ENCODE measurements at places on chromosomes 13 and 19.

DNA sequence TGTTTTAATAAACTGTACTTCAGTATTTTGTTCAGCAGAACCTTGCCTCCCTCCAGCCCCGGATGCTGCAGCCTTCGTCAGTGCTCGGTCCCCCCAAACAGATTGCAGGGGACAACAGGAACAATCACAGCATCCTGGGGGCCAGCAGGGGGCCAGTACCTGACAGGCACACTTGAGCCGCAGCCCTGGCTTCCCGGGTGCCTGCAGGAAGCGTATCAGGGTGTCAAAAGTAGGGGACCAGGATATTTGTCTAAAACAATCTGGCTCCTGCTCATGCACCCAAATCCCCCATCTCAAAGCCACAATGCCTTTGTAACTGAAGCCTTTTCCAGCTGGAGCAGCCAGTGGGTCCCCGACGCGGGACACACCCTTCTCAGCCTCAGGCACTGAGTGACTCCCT is 167.5 kb upstream of the TSHZ3 start:
- no peak for DNase-seq

DNA sequence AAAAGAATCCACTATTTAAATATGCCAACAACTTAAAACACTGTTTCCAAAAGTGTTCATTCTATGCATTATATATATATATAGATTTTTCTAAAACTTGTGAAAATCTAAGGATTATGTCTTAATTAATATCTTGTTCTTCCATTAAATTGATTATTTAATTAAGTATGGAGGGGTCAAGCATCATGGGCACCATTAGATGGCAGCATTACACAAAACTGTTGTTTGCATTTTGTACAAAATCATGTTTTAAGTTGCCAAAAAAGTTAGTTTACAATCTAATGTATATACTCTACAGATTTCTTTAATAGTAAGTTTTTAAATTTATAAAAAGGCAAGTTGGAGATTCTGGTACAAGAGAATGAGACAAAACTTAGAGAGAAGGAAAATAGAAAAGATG is 213.2 kb upstream of the EDNRB start:
- no peak for DNase-seq

DNA sequence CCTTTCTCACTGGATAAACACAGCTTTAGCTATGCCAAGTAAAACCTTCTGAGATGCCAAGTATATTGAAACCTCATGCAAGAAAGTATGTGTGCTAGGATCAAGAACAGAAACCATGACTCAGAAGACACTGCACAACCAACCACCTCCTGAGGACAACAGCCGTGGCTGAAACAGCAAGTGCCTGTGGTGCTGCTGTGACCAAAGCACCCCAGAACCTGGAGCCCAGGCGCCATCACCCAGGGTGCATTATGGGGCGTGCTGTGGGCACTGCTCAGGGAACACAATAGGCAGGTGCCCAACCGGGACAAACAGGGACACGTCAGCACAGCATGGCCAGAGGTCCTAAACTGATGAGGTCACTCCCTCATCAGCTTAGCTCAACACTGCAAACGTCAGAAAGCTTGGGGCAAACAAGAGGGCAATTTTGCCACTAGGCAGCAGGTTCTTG is 101.3 kb upstream of the SLC15A1 start:
- DNase-seq: no peak

GRCh38 chr13:75581874-75582640 is 32.5 kb downstream of the UCHL3 start:
- no peak for DNase-seq

GRCh38 chr13:100396776-100397175 is 191.8 kb downstream of the GGACT start:
- no peak for DNase-seq

DNA sequence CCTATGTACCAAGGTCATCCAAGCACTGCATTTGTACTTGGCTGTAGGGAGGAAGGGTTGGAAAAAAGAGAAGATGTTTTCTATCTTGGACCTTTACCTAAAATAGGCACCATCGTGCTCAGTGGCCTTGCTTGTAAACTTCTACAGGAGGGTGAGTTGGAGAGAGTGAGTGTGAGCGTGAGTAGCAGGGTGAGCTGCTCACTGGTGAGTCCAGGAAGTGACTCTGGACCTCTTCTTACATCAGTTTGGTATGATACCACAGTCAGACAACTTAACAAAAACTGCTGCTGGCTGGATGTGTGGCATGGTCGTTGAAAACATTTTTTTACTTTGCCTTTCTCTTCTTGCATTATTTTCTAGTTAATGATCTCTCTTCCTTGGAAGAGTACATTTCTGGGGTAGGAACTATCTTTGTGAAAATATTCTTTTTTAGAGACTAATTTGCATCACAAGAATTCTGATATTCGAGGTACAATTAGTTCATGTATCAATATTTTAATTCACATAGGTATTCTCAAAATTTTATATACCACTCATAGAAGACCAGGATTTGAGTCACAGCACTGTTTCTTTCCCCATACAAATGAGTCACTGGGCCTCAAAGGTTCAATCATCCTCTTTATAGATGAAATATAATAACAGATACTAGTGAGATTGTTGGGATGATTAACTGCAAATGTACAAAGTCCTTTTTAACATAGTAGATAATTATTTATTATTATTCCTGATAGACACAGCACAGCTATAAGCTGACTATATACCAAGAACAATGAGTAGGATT is 651 bp downstream of the SERPINE3 start:
- DNase-seq: no peak

DNA sequence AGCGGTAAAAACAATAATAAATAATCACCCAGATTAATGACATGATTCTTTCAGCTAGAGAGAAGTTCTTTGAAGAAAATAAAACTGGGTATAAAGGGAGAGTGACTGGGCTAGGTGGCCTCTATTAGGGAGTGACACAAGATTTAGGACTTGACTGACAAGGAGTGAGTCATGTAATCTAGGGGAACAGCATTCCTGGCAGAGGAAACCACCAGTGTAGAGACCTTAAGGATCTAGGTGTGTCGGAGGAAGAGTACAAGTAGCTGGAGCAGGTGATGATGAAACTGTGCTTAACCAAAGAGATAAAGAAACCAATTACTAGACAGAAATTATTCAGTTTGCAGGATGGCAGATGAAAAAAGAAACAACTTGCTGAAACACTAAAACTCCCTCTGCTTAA is 248.0 kb downstream of the RFC3 start:
- DNase-seq: no peak

DNA sequence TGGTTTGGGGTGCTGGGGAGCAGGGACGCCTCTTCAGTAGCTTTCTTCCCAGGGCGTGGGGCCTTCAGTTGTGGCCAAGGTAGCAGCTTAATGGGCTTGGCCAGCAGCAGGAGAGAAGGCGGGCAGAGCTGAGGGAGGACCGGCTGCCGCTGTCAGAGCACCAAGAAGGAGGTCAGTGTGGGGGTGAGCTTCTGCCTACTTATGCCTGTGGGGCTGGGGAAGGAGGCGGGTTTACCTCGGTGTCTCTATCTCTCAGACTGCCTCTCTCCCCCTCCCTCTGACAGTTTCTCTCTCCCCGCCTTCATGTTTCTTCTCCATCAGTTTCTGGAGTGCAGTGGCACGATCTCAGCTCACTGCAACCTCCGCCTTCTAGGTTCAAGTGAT is at the start of gene CAPN12:
Gene CAPN12, minus strand, starts transcription at position 177 of the 384 bp plus-strand sequence. CDS start 309 bp downstream, outside the sequence.
- no peak for DNase-seq

DNA sequence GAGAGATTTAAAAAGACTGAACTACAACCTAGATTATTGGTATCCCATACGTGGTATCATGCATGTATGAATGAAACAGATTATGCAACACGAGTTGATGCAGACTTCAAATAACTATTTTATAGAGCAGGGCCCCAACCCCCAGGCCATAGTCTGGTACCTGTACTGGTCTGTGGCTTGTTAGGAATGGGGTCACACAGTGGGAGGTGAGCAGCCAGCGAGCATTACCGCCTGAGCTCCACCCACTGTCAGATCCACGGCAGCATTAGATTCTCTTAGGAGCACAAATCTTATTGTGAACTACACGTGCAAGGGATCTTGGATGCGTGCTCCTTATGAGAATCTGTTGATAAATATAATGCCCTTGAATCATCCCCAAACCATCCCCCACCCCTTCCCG is 320.2 kb downstream of the TBC1D4 start:
- no peak for DNase-seq

Measured in NCI-H2171 treated with DMSO at 0.1 percent for 48 hours (cell line).